ENCODE measurements at places on chromosomes 5 and 9.

- DNase-seq: no peak
Measured at GRCh38 chr5:168962306-168962705, 338.6 kb downstream of the SLIT3 start.

- peak; percentile 78 for DNase-seq
Measured at GRCh38 chr9:85430659-85431338, 311.0 kb downstream of the AGTPBP1 start.

- DNase-seq: no peak
Measured at GRCh38 chr9:91905991-91906469, 44.0 kb downstream of the ROR2 start.

- no peak for DNase-seq
Measured at GRCh38 chr9:132183134-132183533, 21.3 kb downstream of the NTNG2 start.

DNA sequence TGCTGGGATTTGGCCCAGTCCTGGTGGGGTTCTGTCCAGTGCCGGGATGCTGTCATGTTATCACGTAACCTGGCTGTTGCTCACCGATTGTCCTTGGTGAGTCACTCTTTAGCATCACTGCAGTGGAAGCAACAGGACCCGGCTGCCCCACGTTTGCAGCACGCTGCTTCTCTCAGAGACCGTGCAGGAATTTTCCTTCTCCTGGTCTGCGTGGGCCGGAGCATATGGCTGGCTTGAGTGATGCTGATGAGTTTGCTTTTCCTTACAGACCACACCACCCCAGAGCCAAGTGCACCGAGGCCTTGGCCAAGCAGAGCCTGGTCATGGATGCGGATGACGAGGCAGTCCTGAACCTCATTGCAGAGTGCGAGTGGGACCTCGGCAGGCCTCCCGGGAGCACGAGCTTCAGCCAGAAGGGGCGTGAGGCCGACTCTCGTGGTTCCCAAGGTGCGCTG is 21.4 kb downstream of the CEP72 start:
- DNase-seq: no peak

GRCh38 chr9:79377339-79377855 is 194.4 kb upstream of the TLE4 start:
- DNase-seq: no peak

- DNase-seq: peak; percentile 92
Measured at GRCh38 chr5:141560725-141561483, 57.9 kb downstream of the DIAPH1 start.

DNA sequence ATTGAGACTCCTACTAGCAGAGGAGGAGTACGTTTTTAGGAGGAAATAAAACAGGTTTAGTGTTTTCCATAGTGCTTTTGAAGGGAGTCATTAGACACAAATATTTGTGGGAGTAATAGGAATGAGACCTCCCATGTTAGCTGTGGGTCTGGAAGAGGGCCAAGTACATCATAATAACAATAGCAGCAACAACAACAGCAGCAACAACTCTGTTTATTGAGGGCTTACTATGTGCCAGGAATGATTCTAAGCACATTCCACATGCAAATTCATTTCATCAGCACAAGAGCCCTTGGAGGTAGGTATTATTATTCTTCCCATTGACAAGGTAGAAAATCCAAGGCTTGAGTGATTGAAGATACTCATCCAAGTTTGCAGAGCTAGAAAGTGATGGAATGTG is 384.2 kb upstream of the RPS23 start:
- DNase-seq: no peak

GRCh38 chr5:72046106-72046505 is 61.2 kb upstream of the MAP1B start:
- DNase-seq: no peak

DNA sequence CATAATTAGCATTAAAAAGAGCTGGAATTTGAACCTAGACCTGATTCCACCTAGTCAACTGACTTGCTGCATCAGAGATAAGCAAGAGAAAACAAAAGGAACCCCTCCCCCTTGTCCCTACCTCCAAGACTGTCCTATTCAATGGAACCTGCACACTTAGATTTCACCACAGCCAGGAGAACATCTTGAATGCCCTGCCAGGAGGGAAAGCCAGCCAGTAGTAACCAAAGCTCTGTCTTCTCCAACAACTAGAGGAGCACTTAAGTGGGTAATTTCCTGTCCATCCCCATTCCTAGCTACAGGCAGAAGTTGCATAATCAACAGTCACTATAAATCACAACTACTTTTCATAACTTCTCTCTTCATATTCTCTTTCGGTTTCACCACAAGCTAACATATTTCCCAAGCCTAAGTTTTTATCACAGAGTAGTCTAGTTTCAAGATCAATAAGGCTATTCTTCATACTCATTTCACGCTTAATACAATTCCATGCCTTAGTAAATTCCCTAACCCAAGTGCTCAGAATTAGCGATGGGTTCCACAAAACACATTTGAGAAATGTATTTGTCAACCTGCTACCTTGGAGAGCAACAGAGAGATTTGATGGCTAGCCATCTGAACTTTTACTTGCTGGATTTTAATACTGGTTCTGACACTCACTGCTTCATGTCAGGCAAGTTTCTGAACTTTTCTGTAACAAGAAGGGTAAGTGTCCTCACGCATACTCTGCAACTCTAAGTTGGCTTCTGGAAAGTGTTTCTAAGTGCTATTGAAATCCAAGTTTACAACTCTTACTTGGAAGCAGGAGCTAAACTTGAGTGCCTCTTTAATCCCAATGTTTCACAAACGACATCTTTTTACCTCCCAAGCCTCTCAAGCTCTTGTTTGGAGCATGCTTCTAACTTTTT is 2.0 kb downstream of the DENND1A start:
- no peak for DNase-seq

DNA sequence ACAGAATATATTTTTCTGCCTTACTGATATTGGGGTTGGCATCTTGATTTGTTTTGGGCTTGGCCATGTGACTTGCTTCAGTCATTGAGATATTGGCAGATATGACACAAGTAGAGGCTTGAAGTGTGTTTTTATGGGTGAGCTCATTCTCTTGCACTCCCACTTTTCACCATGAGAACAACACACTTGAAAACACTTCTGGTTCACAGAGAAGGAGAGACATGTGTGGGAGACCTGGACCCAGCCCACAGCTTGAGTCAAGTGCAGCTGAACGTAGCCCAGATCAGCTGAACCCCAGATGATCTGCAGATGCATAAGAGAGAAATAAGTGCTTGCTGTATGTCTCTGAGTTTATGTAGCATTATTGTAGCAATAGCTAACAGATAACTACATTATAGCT is 155.4 kb downstream of the SEMA6A start:
- DNase-seq: no peak

DNA sequence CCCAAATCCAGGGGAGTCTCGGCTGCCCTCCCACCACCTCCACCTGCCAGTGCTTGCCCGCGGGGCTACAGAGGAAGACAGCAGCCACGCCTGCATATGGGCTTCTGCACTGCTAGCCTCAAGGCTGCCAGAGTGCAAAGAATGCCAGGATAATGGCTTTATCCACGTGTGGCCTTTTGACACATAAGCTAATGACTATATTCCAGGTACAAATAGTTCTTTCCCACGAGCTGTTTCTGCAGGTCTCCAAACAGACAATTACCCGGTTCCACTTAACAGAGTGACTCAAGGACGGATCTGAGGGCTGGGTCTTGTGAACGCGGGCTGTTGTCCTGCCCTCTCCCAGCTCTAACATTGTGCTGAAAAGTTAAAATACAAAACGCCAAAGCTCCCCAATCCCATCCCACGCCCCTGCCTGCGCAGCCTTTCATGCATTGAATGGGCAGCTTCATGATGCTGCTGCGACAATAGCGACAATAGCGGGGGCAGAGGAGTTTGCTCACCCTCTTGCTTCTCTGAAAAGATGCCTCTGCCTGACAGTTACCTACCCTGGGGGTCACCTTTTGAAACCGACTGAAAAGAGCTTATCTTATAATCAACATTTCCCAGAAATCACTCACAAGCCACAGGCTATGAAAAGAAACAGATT is 39.1 kb upstream of the MSH3 start:
- no peak for DNase-seq

- no peak for DNase-seq
Measured at GRCh38 chr5:83752700-83753099, 32.0 kb upstream of the HAPLN1 start.

GRCh38 chr5:29568028-29568427 is 1625.5 kb upstream of the CDH6 start:
- no peak for DNase-seq

- no peak for DNase-seq
Measured at GRCh38 chr9:95626885-95627558, 110.3 kb upstream of the PTCH1 start.

DNA sequence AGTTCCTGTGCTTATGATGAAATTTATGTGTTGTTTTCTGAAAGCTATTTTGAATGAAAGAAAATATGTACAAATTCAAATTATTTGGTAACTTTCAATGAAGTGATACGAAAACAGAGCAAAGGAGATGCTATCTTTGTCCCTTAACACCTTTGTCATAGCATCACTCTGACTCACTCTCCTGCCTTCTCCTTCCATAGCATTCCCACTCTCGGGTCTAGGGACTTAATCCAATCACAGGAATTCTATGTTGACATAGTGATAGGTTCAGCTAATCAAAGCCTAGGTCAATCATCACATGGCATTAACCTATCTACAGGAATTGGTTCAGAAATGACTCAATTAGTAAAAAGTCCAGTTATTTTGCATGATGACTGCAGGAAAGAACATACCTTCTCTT is 464.7 kb upstream of the RORB start:
- no peak for DNase-seq

DNA sequence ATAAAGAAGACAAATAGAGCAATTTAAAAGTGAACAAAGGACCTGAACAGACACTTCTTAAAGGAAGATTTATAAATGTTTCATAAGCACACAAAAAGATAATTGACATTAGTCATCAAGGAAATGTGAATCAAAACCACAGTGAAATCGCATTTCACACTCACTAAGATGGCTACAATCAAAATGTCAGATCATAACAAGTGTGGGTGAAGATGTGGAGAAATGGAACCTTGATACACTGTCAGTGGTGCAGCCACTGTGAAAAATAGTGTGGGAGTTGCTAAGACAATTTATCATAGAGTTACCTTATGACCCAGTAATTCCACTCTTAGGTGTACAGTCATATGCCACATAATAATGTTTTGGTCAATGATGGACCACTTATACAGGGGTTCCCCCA is 54.5 kb upstream of the HTR4 start:
- no peak for DNase-seq

- DNase-seq: peak; percentile 26
Measured at GRCh38 chr5:28344836-28345433, 1306.5 kb upstream of the CDH9 start.

DNA sequence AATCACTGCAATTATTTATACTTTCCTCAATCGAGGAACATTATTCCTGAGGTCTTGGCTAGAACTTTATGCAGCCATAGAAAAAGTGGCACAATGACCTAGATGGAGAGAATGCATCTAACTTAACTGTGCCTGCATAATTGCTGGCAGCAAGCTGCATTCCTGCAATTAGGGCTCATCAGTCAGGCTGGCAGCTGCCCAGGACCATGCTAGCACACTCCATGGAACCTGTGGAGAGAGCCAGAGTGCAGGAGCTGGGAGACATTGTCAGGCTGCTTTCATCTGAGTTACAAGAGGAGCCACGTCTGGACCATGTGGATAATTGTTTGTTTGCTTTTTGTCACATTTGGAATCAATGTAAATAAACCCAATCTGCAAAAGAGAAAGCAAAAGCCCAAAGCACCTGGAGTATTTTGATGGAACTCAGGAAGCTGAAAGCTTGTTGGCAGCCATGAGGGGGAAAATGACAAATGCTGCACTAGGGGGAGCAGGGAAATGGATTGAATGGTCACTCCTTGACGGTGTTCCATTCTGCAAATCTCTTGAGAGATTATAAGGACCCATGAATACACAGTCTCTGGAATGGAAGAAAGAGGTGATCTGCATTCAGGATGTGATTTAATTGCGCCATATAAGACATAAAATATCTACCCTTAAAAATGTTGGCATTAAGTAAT is 839.9 kb downstream of the MAT2B start:
- DNase-seq: peak; percentile 97

DNA sequence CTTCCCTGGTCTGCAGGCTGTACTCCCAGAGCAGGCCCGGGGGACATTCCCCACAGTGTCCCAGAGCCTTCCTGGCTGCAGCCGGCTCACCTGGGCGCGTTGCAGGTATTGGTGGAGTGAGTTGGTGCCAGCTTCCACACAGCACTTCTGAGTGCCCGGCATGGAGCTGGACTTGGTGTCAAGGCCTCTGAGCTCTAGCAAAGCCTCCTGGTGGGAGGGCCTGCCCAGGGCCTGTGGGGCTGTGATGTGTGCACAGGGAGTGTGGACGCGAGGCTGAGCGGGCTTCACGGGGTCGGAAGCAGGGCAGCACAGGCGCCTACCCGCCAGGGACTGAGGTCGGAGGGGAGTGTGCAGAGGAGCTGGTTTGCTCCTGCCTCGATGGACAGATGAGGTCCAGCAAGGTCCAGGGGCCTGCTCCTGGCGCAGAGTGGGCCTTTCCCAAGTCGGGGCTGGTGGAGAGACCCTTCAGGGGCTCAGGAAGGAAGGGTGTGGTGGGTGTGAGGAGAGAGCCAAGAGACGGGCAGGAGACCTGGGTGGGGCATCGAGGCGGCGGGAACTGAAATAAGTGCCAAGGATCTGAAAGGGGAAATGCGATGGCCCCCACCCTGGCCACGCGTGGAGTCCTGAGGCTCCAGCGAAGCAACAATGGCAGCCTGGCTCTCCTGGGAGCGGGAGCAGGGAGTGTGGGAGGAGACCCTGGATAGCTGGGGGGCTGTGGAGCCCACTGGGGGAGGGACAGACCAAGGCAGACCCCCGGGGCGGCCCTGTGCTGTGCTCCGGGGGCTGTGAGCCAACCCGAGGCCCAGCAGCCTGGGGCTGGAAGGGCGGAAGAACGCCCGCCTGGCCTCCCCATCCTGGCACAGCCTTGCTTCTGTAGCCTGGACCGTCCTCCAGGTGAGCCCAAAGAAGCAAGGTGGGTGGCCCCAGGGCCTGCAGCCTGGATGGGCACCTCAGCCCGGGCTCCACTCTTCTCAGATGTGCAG is 78.4 kb downstream of the RXRA start:
- DNase-seq: no peak

- DNase-seq: no peak
Measured at GRCh38 chr9:114274217-114274616, 48.7 kb upstream of the ORM1 start.

GRCh38 chr5:171770153-171770552 is 15.5 kb upstream of the SMIM23 start:
- DNase-seq: no peak

- no peak for DNase-seq
Measured at GRCh38 chr5:61999371-61999770, 306.6 kb upstream of the KIF2A start.
